ENCODE measurements at places on chromosomes 2 and 18.

DNA sequence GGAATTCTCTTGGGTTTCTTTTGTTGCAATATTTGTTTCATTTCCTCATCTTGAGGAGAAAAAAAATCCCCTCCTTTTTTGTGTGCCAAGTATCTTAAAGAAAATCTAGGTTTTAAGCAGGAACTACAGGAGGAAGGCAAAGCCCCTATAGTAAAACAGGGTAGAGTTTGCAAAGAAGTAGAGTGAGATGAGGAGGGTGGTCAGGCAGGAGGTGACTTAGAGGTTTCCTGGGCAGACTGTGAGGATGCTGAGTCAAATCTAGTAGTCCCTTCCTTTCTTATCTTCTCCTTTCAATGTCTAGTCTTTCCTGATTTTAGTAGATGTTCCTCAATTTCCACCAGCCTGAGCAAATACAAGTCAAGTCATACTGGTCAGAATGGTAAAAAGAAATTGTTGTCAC, 222.5 kb downstream of the PMAIP1 start:
- DNase-seq, result no peak

DNA sequence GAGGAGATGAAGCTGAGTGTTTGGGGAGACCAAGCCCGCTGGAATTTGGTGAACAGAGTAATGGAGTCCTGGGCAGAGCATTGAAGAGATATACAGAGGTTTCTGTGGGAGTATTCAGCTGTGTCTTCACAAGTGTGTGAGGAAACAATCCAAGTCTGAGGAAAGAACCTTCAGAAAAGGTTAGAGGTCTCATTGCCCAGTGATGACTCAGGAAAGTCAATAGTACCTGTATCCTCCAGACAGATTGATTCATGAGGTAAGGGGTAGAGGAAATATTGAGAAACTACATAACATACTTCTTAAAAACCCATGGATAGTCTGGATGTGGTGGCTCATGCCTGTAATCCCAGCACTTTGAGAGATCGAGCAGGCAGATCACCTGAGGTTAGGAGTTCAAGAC, 392.3 kb downstream of the GALNT13 start:
- DNase-seq, result no peak

DNA sequence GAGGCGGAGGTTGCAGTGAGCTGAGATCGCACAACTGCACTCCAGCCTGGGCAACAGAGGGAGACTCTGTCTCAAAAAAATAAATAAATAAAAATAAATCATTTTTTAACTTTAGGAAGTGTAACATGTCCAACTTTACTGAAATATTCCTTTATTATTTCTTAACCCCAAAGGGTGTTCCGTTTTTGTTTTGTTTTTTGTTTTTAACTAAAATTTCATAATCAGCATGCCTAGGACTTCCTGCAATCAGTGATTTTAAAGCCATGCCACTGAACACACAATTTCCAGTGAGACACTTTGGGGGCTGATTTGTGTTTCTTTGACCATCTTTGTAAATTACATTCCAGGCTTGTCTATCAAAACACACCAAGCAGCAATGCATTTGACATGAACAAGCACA, 7.1 kb downstream of the CATIP start:
- no peak for DNase-seq

- DNase-seq, result peak; percentile 32
Observed at GRCh38 chr2:128736046-128736688, 417.5 kb upstream of the HS6ST1 start.

DNA sequence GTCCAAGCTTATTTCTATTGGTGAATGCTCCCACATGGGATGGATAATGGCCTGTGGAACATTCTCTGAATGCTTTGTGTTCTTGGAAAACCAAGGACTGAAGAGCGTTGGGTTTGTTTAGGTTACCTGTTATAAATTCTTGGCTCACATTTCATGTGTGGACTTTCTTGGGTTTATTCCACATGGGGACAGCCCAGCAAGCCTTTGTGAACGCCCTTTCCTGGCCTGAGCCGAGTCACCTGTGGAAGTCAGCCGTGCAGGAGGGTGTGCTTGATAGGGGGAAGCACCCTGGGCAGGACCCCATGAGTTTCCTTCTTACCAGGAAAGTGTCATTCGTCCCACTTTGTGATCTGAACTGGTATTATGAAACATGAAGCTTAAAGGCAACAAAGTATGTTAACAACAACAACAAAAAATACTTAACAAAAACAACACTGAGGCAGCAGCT, 4.1 kb downstream of the RAB31 start:
- DNase-seq, result no peak

- no peak for DNase-seq
Observed at GRCh38 chr18:59429608-59430007, 70.5 kb upstream of the LMAN1 start.

DNA sequence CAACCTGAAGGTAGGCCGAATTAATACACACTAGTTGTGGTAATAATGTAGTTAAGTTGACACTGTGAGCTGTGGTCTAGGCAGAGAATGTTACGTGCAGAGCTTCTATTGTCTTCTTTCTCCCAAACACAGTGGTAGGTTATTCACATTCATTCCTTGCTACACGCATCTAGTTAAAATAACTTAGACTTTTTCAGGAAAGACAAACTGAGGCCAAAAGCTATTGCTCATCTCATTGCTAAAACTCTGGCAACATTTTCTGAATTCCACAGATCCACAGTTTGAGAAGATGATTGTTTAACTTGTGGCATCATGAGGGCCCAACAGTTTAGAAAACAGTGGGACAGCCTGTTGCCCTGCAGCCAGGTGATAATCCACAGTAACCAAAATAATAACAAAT, 850.4 kb upstream of the FSHR start:
- DNase-seq, result no peak

DNA sequence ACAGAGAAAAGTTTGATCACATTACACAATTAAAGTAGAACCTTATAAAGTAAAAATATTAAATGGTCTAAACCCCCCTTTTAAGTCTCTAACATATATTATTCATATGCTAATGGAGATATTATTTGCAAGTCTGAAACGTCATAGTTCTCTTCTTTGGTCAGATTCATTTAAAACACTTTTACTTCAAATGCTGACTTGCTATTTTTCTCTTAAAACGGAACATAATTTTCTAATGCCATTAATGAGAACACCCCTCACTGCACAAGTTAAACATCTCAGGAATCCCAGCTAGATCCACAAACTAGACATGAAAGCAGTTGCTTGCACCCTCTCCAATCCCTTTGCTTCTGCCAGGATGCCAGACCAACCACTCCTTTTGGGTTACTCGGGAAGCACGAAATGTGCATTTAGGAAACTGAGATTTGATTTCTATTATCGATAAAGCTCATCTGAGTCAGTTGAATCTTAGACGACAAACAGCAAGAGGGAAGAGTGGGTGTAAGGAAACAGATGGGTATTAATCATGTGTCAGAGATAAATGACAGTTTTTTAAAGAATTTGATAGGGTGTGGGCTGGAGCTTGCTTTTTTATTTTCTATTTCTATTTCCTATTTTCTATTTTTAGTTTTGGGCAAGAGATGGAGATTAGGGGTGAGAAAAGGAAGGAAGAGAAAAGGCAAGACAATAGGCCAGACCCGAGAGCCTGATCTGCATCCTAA, 1.5 kb downstream of the ADD2 start:
- DNase-seq, result no peak

DNA sequence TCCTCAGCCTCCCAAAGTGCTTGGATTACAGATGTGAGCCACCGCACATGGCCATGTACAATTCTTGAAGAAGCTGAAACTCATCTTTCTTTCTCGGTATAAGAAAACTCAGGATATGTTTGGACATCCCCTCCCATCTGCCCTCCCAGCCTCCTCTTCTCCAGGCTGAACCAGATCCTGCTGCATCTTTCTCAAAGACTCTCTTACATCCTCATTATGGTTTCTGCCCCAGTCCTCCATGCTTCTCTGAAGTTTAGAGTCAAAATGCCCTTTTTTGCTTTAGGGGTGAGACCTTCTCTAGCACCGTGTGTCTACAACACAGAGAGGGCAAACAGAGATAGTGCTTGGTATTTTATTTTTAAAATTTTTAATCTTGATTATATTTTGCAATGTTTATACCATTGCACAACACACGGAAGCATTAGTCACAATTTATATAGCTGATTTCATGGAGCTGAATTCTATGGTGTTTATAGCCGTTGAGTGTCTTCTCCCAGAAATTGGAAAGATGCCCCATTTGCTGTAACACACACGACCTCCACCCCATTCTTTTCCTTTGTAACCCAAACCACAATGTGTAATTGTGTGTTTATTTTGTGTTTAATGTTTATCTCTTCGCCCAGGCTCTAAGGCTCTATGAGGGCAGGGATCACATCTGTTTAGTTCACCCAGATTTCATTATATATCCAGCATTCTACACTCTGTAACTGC, 206.0 kb upstream of the TNP1 start:
- peak; percentile 94 for DNase-seq
